ENCODE measurements at places on chromosomes 2 and 18. TPM values are rescaled to one million over a fixed set of nuclear protein-coding genes. Genes with fewer than 3 reads are reported as not detected.

The XIRP2 gene
- total RNA-seq: not detected

The CAVIN2 gene
- 0.26 TPM for total RNA-seq

DNA sequence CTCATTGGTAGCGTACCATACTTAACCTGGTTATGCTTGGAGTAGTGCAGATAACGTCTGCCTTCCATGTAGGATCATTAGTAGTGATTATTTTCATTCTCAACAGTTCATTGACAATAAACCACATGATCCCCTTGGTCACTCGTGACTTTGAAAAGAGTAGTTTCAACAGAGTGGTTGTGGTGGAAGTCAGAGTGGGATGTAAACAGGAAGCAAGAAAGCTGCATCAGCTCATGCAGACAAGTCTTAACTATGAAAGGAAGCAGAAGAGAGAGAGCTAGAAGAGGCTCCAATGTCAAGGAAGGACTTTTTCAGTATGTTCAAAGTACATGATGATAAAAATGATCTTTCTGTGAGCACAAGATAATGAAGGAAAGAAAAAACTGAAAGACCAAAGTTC, 287.4 kb downstream of the MBD2 start:
- no peaks in the 10 kb centered on the region for H3K27me3 ChIP-seq
- no peak overlapping the region for H3K27ac ChIP-seq
- no peak for DNase-seq
- H3K4me1 ChIP-seq: peaks cover 2% of the 10 kb centered on the region
- no peaks in the 10 kb centered on the region for H3K36me3 ChIP-seq

DNA sequence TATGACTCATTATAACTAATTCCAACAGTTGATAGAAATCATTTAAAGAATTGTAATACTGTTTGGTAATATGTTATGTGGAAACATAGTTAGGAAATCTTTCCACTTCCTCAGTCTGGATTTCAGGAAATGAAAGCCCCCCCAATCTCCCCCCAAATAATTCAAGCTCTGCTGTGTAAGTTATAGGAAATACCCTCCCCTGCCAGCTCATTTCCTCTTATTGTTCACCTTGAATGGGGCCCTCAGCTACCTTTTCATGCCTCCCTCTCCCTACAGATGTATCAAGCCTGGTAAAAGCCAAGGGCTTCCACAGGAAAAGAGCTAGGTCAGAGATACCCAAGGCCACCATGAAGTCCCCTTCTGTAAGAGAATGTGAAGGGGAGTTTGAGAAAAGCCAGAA, 155.5 kb downstream of the CNTNAP5 start:
- no peak overlapping the region for H3K4me3 ChIP-seq
- no peak for DNase-seq
- H3K36me3 ChIP-seq: no peaks in the 10 kb centered on the region
- no peaks in the 10 kb centered on the region for H3K27me3 ChIP-seq
- no peak overlapping the region for H3K27ac ChIP-seq

DNA sequence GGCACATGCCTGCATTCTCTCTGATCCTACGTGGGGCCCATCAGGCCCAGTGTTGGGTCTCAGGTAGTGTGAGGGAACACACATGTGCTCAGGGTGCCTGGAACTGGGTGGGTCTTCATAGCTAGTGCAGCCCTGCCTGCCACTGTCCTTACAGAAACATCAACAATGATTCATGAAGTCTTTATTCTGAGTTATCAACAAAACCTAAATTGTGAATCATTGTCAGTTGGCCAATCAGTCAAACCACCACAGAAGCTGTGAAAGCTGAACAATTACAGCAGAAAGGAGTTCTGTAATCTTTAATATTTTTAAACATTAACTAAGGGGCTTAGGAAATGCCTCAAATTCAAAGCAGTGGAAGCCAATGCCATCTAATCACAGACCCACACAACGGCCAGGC, 82.8 kb upstream of the ZNF521 start:
- DNase-seq: no peak
- H3K4me3 ChIP-seq: no peak overlapping the region
- H3K4me1 ChIP-seq: no peaks in the 10 kb centered on the region
- no peaks in the 10 kb centered on the region for H3K36me3 ChIP-seq

GRCh38 chr2:173984866-173985604, 19.9 kb upstream of the SP3 start:
- no peak overlapping the region for H3K27ac ChIP-seq
- H3K36me3 ChIP-seq: no peaks in the 10 kb centered on the region
- DNase-seq: no peak
- H3K27me3 ChIP-seq: no peaks in the 10 kb centered on the region
- peaks cover 2% of the 10 kb centered on the region for H3K4me1 ChIP-seq
